Astrocyte (in vitro differentiated cells and primary cell): ENCODE measurements at places on chromosomes 2 and 18.
A peak's percentile ranks its signal among the peaks of the same experiment; 100 is the strongest.

DNA sequence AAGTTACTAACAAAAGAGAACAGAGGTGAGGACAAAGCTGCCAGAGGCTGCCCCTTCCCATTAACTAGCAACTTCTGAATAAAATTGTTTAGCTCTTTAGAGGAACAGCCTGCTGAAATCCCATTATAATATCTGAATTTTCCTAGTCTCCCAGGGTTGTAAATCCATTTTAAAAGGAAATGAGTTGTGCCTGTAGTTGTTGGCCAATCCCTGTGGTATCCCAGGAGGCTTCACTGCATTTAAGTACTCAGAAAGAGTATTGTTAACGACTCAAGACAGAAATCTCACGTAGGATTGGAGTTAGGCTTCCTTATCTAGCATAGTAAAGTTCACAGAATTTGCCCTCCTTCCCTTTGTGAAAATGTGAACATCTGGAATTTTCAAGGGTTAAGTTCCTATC is 8.9 kb downstream of the LAPTM4A start:
- no peak for DNase-seq

- DNase-seq, result no peak
Measured at GRCh38 chr2:237075749-237076599, 9.7 kb upstream of the COPS8 start.

DNA sequence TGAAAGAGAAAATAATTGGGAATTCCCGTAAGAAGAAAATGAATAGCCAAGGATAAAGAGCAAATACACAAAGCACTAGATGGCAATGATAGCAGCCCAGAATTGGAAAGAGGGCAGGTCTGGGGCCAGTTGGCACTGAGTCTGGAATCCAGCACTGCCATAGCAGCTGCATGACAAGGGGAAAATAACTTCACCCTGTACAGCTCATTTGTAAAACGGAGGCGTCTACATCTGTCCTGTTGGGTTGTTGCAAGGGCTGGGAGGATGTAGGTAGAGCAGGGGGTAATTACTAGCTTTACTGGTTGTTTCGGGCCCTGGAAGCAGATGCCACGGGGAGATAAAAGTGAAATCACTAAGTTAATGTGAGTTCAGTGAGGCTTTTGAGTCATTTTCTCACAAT is 110.0 kb upstream of the RASGRP3 start:
- DNase-seq, result peak; percentile 90

GRCh38 chr18:49976795-49977560 is 163.6 kb upstream of the ACAA2 start:
- peak; percentile 2 for DNase-seq

DNA sequence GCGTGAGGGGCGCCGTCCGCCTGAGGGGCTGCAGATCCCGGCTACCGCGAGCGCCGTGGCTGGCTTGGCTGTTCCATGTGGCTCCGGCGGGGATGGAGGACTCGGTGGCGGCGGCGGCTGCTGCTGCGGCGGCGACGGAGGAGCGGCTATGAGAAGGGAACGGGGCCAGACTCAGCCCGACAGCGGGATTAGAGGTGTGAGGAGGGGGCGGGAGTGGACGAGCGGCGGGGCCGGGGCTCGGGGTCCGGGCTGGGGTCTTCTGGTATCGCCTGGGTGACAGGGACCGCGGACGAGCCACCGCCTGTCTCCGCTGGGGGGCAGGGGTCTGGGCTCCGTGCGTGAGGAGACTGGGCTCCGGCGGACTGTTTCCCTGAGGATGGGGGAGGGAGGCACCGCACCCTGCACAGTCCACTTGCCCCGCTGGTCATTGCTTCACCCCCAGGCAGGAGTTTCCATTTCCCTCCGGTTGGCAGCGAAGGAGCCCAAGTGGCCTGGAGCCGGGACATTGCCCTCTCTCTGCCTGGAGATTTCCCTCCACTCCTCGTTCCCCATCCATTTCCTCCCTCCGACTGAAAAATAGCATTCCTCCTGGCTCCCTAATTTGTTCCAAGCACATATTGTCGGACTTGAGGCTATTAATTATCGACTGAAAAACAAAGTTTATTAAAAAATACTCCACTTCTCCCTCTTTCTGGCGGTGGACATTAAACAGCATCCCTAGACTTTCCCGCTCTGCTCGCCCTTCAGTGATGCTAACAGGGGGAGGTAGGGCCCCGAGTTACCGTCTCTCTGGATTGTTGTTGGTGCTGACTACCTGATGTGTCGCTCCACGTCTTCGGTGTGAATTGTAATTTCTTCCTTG is 577 bp downstream of the EHBP1 start:
- peak; percentile 18 for DNase-seq

GRCh38 chr18:49677081-49677480 is 115.2 kb downstream of the LIPG start:
- DNase-seq, result no peak

DNA sequence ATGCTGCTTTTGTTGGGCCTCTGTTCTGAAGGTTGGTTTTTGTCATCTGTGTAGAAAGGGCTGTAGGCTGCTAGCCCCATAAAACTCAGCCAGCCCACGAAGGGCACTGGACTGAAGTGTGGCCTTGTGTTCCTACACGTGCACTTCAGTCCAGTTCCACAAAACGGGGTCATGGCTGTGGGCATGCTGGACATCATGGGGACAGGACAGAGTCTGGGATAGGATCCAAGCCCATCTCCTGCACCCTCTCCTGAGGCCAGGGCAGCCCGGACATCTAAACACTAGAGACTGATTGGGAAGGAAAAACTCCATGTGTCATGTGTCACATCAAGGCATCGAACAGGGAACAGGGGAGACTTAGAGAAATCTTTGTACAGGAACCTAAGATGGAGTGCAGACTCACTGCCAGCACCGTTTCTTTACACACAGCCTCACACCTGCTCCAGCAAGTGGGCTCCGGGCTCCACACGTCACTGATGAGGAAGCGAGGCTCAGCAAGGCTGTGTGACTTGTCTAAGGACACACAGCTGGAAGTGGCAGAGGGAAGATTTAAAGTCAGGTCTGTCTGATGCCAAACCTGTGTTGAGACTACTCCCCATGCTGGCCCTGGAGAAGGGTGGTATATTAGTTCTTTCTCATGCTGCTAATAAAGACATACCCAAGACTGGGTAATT is 74.8 kb upstream of the BCL2L11 start:
- no peak for DNase-seq

DNA sequence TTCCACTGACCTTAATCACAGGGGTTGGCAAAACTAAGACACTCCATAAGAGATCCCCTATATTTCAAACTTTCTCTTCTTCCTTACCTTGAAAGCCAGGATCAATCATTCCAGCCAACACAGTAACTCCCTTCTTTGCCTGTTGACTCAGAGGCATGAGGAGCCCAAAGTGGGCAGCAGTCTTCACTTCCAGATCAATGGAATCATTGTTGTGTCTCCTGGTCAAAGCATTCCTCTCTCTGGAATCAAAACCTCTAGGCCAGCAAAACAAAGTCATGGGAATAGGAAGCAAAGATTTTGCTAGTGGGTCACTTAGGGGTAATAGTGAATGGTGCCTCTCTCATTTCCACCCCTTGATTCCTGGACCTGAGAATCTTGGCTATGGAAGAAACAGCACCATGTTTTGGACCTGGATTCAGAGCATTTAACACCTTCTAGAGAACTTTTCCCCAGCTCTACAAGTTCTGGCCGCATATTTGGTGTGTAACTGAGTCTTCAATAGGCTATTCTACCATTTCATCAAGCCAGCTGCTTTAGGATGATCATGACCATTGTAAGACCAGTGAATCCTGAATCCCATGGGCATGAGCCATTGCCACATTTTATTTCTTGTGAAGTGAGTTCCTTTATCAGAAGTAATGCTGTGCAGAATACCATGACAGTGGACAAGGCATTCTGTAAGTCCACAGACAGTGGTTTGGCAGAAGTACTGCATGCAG is 65.7 kb upstream of the SERPINE2 start:
- no peak for DNase-seq

DNA sequence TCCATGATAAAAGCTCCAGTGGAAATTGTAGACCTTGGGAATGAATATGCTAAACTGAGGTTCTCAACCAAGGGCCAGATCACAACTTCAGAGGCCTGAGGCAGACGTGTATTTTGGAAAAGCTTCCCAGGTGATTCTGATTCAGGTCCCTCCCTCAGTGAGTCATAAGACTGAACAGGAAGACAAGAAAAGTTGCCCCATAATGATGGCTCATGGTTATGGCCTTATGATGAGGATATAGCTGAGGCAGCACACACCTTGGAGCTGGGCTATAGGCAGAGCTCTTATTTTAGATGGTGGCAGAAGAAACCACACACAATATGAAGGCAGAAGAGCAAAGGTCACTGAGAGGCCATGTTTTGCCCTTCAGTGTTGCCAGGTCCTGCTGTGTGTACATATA is 9.6 kb downstream of the ANTXR1 start:
- no peak for DNase-seq

GRCh38 chr2:240403396-240404104 is 31.9 kb upstream of the GPC1 start:
- DNase-seq, result no peak

DNA sequence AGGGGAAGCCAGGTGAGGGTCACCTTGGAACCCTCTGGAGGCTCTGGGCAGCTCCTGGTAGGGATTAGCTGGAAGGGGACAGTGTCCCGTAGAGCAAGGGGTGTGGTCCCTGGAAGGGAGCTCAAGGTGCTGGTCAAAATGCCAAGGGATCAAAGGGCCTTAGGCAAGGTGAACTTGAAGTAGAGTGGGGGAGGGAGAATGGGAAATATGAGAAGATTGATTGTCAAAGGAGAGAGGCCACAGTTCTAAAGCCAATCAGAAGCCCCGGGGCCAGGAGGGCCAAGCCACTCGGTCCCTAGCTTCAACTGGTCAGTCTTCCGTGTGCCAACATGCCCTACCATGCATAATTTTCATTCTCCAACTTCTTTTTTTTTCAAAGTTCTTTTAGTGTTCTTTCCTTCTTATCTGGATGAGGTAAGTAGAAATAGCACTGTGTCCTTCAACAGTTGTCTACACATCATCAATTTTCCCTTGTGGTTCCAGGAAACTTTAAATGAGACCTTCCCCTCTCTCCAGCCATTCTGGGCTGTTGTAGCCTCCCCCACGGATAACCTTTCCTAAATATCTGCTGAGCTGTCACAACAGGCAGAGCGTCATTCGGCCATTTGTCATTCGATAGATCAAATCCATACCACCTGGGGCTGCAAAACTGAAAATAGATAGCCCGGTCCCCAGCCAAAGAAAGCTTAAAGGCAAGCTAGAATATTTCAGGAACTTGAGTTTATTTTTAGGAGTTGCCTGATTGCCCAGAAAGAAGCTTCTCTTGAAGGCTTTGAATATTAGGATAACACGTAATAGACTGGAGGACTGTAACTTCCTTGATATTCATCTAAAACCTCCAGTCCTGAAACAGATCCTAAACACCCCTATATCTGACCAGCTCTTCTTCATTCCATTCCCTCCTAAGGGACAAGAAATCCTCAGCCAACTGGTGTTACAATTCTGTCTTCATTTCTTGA is 83.3 kb downstream of the ALPK2 start:
- DNase-seq, result no peak

DNA sequence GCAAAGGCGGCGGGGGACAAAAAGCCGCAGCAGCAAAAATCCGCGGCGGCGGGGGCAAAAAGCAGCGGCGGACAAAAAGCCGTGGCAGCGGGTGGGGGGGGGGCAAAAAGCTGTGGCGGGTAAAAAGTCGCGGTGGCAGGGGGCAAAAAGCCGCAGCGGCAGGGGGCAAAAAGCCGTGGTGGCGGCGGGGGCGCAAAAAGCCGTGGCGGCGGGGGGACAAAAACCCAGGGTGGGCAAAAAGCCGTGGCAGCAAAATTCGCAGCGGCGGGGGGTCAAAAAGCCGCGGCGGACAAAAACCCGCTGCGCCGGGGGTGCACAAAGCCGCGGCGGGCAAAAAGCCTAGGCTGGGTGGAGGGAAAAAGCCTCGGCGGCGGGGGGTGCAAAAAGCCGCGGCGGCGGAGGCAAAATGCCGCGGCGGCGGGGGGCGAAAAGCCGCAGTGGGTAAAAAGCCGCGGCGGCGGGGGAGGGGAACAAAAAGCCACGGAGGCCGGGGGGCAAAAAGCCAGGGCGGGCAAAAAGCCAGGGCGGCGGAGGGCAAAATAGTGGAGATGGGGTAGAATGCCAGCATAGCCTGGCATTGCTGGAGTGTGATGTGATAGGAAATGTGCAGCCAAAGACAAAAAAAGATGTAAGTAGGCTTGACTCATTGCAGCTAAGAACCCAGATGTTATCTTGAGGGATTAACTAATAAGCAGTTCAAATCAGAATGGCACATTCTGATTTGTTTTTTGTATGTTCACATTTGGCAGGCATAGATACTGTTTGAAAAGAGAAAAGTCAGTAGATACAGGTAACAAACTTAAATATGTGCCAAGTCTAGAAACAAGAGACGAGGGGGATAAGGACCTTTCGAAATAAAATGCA is 1076.3 kb downstream of the RPIA start:
- no peak for DNase-seq

GRCh38 chr2:64670047-64670446 is 16.3 kb upstream of the SERTAD2 start:
- no peak for DNase-seq

DNA sequence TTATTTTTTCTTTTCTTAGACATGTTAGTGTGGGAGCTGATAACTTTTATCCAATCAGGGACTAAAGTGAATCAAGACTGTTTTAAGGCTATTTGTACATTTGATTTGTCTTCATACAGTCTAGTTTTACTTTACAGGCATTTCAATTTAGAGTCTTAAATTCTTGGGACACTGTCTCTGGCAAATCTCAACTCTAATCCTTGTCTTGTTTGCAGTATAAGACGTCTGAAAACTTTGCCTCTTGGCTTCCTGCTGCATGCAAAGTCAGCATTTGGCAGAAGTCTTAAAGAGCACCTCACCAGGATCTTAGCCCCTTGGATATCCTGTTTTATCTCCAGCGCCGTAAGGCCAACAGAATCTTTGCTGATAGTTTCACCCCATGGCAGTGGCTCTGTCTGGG is 30.3 kb downstream of the SPOPL start:
- no peak for DNase-seq
